NCI-H2029 treated with DMSO at 0.1 percent for 48 hours (cell line): ENCODE measurements at places on chromosomes 3 and 15.

- no peak for DNase-seq
Observed at GRCh38 chr3:185813691-185814215, 11.1 kb downstream of the IGF2BP2 start.

- DNase-seq: no peak
Observed at GRCh38 chr3:179321668-179322285, 1.1 kb upstream of the ZNF639 start.

DNA sequence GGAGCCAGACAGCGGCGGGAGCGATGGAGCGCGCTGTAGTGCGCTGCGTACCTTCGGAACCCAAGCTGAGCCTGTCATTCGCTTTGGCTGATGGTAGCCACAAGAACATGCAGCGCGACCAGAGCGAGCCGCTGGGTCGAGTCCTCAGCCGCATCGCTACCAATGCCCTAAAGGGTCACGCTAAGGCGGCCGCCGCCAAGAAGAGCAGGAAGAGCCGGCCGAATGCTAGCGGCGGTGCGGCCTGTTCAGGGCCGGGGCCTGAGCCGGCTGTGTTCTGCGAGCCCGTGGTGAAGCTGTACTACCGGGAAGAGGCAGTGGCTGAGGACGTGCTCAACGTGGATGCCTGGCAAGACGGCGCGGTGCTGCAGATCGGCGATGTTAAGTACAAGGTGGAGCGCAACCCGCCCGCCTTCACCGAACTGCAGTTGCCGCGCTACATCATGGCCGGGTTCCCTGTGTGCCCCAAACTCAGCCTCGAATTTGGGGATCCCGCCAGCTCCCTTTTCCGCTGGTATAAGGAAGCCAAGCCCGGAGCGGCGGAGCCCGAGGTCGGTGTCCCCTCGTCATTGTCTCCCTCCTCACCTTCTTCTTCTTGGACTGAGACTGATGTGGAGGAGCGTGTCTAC, 498 bp downstream of the PDE12 start:
- DNase-seq: no peak

DNA sequence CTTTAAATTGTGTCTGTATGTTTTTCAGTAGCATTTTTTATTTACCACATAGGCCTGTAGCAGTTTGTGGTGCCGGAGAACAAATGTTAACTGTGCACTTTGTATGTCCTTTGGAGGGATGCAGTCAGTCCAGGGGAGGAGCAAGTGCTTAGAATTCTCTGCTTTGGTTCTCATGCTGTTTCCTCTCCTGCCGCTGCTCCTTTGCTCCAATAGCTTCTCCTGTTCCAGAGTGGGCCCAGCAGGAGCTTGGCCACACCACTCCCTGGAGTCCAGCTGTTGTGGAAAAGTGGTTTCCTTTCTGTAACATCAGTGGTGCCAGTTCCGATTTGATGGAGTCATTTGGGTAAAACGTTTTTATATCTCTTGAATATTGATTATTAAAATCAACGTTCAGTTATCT, 16.6 kb downstream of the TICRR start:
- DNase-seq: no peak

DNA sequence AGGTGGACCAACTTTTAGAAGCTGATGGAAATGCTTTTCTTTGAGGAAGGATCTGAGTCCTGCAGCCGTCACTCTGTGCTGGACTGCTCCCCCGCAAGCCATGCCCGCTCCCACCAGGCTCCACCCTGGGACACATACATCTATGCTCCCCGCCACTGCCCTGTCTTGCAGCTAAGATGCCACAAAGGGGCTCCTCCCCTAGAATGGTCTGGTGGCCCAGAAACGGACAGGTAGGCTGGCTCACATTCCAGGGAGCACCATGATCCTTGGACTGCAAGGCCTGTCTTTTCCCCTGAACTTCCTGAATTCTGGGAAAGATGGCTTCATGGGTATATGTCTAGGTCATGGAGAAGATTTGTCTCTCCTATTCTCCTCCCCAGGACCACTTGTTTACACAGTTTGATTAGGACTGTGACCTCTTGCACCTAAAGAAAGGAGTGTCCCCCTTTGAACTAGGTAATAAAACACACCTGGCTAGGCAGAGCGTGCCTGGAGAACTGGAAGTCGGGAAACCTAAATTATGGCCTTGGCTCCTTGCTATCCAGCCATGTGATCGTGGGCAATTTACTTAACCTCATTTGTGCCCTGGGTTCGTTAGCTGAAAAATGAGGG, 220.9 kb upstream of the BHLHE40 start:
- no peak for DNase-seq

DNA sequence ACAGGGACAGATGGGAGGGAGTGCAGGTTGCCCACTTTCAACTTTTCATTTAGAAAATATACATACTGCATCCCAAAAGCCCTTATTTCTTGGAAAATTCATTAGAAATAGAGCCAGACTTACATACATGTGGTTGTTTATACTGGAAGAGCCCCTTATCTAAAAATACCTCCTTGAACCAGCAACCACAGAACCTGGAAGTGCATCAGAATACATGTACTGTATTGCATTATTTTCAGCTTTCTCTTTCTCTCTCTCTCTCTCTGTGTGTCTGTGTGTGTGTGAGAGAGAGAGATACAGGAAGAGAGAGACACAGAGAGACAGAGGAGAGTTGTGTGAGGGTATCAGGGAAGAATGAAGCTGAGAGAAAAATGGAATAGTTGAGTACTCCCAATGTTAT, 29.5 kb upstream of the LSAMP start:
- DNase-seq: peak; percentile 41

GRCh38 chr15:48547286-48547685, 98.2 kb downstream of the FBN1 start:
- DNase-seq: no peak

DNA sequence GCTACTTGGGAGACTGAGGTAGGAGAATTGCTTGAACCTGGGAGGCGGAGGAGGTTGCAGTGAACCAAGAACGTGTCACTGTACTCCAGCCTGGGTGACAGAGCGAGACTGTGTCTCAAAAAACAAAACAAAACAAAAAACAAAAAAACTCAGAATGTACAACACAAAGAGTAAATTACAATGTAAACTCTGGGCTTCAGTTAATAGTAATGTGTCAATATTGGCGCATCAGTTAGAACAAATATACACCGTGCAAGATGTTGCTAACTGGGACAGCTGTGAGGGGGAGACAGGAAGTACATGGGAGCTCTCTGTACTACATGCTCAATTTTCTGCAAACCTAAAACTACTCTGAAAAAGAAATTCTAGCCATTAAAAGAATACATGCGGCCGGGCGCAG, 23.5 kb upstream of the TRPM1 start:
- DNase-seq: no peak

GRCh38 chr3:50121072-50122032, 32.6 kb downstream of the RBM5 start:
- DNase-seq: peak; percentile 2

DNA sequence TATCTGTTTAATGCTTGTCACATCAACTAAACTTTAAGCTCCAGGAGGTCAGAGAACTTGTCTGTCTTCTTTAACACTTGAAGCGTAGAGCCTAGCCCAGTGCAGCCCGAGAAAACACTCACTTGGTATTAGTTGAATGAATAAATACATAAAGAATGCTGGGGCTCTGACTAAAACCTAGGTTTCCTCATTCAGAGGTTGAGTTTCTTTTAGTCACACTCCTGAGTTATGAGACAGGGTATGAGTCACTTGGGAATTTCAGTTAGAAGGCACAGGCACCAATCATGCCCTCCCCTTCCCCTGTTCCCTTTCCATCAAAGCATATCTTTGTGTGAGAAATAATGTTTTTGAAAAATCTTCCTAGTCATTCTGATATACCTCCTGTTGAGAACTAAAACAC, 589.8 kb upstream of the DPPA4 start:
- DNase-seq: no peak

- DNase-seq: no peak
Observed at GRCh38 chr3:132004571-132004970, 30.2 kb downstream of the CPNE4 start.

- no peak for DNase-seq
Observed at GRCh38 chr3:20254268-20255117, 68.5 kb upstream of the SGO1 start.

GRCh38 chr3:156661155-156661554, 13.2 kb upstream of the TIPARP start:
- DNase-seq: no peak

GRCh38 chr3:177676947-177677587, 479.8 kb upstream of the TBL1XR1 start:
- no peak for DNase-seq

DNA sequence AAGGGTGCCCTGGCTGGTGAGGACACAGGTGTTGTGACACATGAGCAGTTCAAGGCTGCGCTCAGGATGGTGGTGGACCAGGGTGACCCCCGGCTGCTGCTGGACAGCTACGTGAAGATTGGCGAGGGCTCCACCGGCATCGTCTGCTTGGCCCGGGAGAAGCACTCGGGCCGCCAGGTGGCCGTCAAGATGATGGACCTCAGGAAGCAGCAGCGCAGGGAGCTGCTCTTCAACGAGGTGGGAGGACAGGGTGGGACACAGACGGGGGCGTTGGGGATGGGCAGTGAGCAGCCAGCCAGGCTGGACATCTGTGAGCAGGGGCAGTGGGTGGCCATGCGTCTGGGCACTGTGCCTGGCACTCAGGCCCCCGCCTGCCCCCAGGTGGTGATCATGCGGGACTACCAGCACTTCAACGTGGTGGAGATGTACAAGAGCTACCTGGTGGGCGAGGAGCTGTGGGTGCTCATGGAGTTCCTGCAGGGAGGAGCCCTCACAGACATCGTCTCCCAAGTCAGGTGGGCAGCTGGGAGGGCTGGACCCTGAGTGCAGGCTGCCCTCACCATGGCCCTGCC, 10.3 kb downstream of the ANKRD63 start:
- DNase-seq: no peak

DNA sequence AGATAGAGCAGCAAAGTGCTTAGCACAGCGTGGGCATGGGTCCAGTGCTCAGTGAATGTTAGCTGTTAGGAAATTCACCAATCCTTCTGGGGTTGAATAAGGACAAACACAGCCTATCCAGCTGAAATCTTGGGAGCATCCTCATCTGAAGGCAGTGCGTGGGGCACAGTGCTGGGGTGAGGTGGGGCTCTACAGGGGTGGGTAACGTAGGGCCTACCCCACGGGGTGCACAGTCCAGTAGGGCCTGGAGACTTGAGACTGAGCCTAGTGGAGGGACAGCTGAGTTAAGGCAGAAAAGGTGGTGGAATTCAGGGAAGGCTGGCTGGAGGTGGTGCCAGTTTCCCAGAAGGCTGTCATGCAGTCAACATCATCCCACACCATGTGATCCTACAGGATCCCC, 73.0 kb downstream of the ISG20 start:
- no peak for DNase-seq

DNA sequence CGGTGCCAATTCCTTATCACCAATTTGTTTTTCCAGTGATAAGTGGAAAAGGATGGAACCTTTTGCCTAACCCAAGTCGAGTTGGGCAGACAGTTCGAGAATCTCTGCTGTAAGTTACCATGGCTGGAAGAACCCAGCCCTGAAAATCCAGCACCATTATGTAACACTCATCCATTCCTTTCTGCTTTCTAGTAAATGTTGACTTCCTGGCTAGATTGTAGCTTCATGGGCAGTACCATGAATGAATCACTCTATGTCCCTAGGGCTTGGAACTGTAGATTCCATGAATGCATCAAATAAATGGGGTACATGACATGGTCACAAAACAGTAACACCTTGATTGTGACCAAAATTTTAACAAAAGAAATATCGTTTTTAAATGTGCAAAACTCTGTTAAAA, 14.0 kb downstream of the CHCHD4 start:
- DNase-seq: no peak

GRCh38 chr3:147383617-147384016, 22.7 kb downstream of the ZIC4 start:
- DNase-seq: no peak

DNA sequence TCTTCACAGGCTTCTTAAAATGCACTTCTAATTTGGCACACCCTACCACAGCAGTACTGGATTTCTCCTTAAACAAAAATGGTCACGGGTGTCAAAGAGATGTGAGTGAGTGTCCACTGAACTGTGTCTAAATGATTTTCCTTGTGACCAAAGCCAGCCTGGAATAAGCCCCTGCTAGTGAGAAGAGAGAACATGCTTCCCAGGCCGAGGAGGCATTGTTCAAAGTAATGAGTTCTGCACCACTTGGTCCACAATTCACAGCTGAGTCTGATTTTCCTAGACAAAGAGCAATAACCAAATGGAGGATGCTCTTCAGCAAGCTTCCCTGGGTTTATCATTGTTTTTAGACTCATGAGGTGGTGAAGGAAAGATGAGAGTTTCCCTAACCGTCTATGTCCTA, 3.8 kb downstream of the PLCH1 start:
- DNase-seq: no peak

GRCh38 chr3:149662240-149662887, 4.5 kb upstream of the WWTR1 start:
- no peak for DNase-seq

DNA sequence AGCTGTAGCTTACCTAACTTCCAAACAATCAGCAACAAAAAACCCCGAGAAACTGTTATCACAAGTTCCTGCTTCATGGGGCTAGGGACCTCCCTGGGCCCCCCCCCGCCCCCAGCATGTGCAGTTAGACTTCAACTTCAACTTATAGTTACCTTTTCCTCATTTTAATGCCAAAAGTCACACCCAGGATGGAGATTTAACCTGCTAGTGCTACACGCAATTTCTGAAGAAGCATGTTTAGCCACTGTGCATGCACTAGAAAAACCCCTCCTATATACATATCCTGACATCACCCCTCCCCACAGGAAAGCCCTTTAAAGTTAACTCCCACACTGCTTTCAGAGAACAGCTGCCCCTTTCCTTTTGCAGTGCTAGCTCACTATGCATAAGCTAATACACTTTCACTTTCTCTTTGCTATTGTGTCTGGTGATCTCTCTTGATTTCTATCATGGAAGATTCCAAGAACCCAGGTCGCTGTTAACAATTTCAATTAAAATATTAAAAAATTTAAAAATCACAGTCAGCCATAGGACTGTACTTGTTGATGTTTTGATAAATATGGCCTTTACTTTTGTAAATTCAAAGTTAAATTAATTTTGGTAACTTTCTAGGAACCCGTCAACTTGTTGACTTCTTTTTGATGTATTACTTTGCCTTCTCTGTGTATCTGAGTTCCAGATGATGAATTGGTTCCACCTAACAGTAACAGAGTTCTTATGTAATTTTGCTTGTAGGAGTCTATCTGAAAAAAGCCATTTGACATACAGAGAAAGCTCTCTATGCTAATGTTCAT, 75.2 kb upstream of the ACAD9 start:
- DNase-seq: peak; percentile 74

GRCh38 chr3:179432021-179432420, 19.2 kb downstream of the GNB4 start:
- no peak for DNase-seq

DNA sequence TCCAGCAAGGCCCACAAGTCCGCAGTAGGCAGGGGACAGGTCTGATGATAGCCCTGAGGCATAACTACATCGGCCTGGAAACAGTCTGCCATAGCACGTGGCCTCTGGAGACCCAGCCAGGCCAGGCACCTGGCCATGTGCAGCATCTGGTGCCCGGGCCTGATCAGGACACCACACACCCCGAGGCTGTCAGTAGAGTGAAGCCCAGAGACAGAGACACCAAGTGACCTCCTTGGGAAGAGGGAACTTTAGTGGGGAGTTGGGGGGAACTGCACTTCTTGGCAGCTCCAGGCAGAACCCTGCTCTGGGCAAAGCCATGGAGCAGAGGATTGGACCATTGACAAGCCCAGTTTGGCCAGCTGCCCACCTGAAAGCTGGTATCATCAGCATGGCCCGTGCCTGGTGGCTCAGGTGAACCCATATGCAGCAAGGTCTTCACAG, 1.2 kb downstream of the SHISA5 start:
- no peak for DNase-seq
